ENCODE measurements at places on chromosomes 11 and 22.

- DNase-seq = no peak
Observed at GRCh38 chr22:39651053-39651996, 80.8 kb downstream of the CACNA1I start.

DNA sequence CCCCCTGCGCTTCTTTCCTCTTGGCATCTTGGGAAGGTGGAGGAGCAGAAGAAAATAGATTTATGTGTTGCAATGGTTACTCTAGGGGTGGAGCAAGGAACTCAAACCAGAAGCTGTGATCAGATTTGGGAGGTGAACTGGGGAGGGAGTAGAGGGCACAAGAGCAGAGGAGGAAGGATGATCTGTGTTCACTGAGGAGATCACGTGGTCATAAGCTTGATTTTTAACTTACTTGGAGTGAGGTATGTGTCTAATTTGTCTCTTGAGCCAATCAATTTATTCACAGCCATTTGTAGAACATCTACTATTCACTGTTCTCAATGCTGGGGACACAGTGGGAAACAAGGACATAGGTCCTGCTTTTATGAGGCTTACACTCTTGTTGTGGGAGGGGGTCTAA, 24.8 kb upstream of the CD82 start:
- no peak for DNase-seq

DNA sequence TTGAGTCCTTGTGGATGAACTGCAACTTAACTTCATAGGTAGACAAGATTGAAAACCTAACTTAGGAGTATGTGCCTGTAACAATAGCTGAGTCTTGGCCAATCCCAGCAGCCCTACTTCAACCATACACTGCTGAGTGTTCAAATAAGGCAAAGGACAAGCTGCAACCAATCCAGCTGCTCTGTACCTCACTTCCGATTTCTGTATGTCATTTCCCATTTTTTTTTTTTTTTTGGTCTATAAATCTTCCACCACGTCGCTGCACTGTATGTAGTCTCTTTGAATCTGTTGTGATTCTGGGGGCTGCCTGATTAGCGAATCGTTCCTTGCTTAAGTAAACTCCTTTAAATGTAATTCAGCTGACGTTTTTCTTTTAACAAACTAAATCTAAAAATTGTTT, 35.4 kb upstream of the FLI1 start:
- no peak for DNase-seq

DNA sequence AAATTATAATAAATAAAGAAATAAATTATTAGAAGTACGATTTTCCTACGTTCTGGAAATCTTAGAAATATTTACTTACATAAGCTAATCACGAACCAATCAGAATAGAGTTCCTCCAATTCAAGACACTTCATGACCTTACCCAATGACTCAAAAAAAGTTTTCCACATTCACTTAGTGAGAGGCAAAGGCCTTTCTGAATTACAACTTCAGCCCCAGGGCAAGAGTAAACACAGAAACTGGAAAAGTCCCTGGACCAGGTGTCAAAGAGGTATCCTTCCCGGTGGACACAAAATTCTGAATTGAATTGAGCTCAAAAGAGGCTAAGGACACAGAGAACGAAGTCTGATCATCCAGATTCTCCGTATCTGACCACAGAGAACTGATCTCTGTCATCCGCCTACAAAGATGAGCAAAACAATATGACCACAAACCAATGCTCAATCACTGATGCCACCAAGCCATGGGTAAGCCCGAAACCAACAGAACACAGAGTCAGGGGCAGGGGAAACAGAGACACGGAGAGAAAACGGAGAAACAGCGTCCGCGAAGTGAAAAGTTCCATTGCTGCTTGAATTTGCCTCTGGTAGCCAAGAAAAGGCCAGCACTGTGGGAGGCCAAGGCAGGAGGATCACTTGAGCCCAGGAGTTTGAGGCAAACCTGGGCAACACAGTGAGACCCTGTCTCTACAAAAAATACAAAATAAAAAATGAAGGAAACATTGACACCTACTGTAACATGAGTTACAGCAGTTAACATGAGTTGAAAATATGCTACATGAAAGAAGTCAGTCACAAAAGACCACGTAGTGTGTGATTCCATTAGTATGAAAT, 6.8 kb downstream of the BID start:
- DNase-seq = no peak

GRCh38 chr11:93986716-93987115, 34.4 kb upstream of the HEPHL1 start:
- DNase-seq = no peak

DNA sequence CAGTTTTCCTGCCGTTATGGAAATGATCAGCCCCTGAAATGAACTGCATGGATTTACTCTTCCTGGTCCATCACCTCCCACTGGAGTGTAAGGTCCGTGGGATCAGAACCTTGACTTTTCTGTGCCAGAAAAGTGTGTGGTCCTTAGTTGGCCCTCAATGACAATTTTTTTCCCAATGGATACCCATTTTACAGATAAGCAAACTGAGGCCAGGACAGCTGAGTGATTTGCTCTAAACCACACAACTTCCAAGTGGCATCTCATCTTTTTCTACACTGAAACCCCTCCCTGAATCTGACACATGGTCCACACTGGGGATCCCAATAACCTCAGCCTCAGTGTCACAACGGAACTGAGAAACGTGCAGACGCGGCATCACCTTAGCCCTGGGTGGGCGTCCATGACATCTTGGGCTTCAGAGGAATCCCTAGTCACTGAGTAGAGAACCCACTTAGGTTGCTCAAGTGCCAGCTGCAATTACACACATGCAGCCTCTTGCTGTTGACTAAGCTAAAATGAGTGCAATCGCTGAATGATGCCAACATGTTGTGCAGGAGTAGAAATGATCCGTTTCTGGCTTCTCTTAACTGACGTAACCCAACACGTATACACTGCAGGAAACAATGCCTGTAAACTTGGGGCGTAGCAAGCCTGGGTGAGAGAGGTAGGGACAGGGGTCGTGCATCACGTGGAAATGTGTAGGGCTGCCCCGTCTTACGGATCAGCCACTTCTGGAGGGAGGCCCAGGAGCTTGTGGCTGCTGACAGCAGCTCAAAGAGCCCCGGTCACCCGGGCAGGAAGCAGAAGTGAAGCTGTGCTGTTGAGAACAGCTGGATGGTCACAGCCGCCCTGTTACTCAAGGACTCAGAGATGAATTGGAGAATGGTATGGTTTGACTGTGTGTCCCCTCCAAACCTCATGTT, 136.3 kb downstream of the SHANK2 start:
- no peak for DNase-seq

DNA sequence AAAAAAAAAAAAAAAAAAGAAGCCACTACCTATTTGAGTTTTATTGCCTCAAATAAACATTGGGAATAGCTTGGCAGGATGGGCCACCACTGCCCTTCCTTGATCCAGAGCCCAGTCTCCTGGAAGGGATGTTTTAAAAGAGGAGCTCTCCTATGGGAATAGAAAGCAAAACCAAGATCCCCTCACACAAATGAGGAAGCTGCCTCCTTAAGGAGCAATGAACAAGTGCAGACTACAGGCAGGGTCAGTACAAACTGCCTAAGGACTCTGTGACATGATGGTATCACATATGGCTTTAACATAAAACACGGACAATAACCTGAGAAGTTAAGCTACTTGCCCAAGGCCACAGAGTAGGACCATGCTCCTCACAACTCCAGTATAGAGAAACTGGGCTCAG, 120.8 kb downstream of the NAT10 start:
- no peak for DNase-seq

- DNase-seq = no peak
Observed at GRCh38 chr11:69698362-69698761, 5.5 kb downstream of the FGF19 start.

GRCh38 chr11:93099806-93100205, 98.0 kb downstream of the SLC36A4 start:
- DNase-seq = no peak

- DNase-seq = no peak
Observed at GRCh38 chr11:86916330-86916729, 38.9 kb downstream of the FZD4 start.

GRCh38 chr11:93025558-93026255, 56.3 kb downstream of the MTNR1B start:
- DNase-seq = no peak

GRCh38 chr11:58429273-58429672, 1.4 kb upstream of the OR5B2 start:
- no peak for DNase-seq

DNA sequence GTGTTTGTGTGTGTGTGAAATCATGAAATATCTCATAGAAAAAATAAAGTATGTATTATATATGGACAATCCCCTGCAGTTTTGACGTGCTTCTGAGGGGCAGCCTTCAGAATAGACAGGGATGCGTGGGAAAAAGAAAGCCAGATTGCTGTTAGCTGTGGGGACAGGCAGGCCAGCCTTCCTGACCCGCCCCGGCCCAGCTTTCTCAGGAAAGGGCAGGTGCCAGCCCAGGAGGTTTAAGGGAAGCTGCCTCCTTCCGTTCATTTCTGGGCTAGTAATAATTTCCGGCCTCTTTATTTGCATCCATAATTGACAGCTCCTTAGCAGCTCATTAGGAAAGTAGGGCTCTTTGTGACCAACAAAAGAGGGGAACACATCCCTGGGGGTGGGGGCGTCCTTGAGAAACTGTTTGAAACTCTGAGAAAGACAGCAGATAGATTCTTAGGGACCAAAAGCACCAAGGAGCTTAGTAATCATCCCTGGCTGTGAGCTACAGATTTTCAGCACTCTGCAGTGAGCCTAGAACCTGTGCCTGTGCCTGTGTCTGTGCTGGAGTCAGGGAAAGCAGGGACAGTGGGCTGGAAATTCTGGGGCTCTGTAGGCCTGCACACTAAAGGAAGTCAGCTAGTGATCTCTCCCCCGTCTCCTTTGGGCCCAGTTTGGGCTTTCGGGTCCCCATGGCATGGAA, 632.9 kb upstream of the CADM1 start:
- DNase-seq = no peak

DNA sequence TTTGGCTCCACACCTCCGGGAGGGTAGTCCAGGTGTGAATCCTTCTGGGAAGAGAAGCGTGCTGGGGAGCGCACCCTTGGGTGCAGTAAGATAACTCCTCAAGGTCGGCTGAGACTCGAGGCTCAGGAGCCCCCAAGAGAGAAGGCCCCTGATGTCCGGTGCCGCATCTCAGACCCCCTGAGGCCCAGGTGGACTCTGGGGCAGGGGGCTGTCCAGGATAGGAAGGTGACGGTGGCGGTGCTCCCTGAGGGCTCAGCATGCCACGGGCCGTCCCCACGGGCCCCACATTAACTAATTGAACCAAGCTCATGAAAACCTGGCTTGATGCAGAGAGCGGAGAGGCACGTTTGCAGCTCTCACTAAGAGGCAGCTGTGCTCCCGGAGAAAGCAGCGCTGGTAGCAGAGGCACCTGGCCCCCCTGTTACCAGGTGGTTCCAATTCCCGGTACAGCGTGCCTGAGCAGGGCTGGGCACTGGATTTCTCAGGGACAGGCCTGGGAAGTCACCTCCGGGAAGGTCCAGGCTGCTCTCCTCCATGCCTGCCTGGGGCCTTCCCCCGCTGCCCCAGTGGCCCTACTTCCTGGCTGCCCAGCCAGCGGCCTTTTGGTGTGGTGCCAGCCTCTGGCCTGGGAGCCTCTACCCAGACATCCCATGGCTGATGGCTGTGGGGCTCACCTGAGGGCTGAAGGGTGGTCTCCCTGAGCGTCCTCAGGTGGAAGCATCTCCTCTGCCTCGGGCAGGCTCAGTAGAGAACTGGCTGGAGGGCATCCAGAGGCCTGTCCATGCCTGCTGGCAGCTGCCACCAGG, 1.1 kb downstream of the KCNQ1 start:
- no peak for DNase-seq

GRCh38 chr11:64788321-64789215, 10.2 kb upstream of the SF1 start:
- DNase-seq = no peak

- DNase-seq = no peak
Observed at GRCh38 chr22:27345691-27346090, 455.9 kb downstream of the MN1 start.

DNA sequence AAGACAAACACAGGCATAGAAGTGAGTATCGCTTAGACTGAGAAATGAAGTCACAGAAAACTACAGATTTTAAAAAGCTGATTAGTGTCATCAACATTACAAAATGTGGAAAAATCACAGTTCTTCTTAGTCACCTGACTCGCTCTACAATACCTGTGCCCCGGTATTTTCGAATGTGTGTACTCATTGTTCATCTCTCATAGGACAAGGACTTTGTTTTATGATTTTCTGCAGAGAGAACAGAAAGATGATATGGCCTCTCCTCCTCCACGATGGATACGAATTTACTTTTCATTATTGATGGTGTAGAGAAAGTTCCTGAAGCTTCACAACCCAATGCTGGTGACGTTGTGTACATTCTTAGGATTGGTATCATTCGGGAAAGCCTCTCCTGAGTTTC, 29.4 kb upstream of the GAL start:
- DNase-seq = no peak

DNA sequence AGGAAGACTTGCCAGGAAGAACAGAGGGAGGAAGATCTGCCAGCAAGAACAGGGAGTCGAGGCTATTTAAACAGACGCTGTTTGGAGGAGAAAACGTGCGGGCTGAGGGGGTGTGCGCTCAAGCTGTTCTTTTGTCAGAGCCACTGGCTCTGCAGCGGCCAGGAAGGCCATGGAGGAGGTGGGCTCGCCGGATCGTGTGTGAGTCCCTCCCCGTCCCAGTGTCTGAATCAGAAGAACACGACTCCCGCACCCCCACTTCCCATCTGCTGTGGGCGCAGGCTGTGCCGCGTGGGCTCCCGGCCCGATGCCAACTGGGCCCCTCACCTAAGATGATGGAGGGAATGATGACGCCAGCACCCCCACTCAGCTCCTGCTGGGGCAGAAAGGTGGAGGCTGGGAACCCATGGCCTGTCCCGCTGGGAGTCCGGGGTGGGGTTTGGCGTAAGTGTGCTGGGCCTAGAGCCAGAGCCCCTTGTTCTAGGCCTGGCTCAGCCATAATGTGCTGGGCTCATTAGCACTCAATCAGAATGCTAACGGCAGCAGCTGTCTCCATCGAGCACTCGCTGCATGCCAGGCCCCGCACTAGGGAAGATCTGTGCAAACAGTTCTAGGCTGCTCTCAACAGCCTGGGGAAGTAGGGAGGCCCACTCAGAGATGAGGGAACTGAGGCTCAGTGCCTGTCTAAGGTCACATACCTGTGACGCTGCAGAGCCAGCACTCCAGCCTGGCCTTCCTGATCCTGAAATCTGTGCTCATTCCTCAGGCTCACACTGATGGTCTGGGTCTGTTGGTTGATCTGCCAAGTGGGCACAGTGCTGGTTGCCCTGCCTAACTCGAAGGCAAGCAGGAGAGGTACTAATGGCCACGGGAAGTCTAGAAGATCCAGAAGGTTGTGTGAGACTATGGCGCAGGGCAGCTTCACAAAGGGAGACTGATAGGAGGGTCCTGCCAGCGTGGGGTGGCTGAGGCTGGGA, 11.5 kb downstream of the NPTXR start:
- no peak for DNase-seq

DNA sequence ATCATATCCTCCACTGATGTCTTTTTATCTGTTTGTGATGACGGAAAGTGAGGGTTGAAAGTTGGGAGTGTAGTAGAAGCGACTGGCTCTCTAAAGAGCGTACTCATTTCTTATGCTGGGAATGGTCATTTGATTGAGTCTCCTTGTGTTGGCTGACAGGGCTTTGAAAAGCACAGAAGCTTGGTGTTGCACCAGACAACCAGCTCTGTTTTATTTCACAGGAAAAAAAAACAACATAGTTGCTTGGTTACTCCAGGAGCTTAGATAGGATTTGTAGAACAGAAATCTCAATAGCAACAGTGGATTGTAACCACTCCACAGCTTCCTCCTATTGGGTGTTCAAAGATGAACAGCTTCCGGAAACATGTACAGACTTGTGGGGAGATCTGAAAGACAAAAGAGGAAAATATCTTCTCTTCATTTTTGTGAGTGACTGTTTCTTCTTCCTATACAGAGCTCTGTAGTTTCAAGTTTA, 2.7 kb downstream of the RBM14 start:
- no peak for DNase-seq
